CD4-positive, alpha-beta T cell treated with Interleukin-12 subunit alpha and Interleukin-12 subunit beta, for 1 hour (primary cell): ENCODE measurements at places on chromosomes 7 and 10.

- no peak for DNase-seq
Measured at GRCh38 chr7:137287651-137288258, 55.8 kb downstream of the PTN start.

GRCh38 chr10:126235091-126235978 is 152.9 kb downstream of the ADAM12 start:
- DNase-seq, result no peak

DNA sequence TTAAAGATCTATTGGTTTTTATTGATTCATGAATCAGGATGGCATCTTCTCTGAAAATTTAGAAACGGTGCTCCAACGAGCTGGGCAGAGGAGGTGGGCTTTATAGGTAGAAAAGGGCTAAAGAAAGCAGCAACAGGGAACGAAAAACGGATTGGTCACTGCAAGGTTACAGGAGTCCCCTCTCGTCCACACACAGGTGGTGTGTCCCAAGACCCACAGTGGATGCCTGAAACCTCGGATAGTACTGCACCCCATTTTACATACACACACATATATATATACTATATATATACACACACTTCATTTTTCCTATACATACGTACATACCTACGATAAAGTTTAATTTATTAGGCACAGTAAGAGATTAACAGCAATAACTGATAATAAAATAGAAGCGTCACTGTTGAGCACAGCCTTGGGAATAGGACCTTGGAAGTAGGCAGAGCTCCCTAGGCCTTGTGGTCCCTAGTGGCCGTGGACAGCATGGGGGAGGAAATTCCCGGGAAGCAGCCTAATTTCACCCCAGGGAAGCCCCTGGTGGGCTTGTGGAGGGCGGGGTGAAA is 737 bp upstream of the NUB1 start:
- DNase-seq, result no peak

DNA sequence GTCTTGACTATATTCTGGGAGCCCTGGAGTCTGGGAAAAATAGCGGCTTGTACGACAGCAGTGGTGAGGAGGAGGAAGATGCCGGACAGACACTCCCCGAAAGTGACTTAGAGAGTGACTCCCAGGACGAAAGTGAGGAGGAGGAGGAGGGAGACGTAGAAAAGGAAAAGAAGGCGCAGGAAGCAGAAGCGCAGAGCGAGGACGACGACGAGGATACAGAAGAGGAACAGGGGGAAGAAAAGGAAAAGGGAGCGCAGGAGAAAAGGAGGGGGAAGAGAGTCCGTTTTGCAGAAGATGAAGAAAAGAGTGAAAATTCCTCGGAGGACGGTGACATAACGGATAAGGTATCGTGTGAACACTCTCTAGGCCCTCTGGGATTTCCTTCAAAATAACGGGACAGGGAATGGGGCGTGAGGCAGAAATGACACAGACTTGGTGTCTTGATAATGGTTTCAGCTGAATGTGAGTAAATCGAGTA is 908 bp downstream of the NOM1 start:
- DNase-seq, result no peak

DNA sequence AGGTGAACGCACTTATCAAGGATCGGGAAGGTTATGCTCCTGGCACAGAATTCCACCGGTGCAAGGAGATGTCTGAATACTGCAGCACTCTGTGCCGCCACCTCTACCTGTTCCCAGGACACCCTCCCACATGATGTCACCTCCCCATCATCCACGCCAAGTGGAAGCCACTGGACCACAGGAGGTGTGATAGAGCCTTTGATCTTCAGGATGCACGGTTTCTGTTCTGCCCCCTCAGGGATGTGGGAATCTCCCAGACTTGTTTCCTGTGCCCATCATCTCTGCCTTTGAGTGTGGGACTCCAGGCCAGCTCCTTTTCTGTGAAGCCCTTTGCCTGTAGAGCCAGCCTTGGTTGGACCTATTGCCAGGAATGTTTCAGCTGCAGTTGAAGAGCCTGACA is 11.0 kb upstream of the CLCN1 start:
- no peak for DNase-seq

DNA sequence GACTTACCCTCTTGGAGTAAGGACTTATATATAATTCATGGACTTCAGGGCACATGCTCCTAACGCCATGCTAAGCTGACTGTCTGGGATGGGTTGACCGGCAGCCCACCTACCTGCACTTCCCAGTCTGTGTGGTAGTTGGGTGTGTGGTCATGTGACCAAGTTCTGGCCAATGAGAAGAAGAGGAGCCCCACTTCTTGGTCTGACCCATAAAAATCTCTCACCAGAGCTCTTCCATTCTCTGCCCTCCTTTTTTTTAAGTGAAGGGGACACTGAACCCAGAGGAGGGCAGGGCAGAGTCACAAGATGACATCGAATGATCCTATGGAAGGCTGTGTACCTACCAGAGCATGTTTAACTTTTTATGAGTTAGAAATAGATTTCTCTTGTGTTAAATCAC is 370.1 kb downstream of the FRMD4A start:
- DNase-seq, result no peak

GRCh38 chr10:126670895-126671261 is 385 bp upstream of the C10orf90 start:
- no peak for DNase-seq

GRCh38 chr7:129468547-129468946 is 33.8 kb upstream of the SMKR1 start:
- peak; percentile 4 for DNase-seq

GRCh38 chr7:140656548-140657515 is 15.9 kb upstream of the ADCK2 start:
- DNase-seq, result peak; percentile 32

- DNase-seq, result peak; percentile 60
Measured at GRCh38 chr10:60731134-60731885, 47.0 kb upstream of the CDK1 start.

- DNase-seq, result no peak
Measured at GRCh38 chr7:156019308-156019707, 207.0 kb upstream of the SHH start.

DNA sequence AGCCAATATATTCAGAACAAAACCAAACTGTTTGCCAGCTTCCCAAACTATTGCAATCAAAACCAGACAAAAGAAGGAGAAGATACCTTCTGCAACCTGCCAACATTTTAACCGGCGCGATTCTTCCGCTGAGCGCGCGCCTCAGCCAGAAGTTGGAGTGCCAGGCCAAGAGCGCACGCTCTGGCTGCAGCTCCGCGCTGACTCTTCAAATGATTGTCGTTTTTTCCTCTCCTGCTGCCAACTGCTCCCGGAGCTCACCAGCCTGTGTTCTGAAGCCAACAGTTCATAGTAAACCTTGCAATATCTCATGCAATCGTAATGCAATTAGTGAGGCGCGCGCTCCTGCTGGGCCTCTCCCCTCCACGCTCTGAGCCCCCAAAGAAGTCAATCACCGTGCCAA is 259.7 kb upstream of the MGMT start:
- DNase-seq, result no peak

DNA sequence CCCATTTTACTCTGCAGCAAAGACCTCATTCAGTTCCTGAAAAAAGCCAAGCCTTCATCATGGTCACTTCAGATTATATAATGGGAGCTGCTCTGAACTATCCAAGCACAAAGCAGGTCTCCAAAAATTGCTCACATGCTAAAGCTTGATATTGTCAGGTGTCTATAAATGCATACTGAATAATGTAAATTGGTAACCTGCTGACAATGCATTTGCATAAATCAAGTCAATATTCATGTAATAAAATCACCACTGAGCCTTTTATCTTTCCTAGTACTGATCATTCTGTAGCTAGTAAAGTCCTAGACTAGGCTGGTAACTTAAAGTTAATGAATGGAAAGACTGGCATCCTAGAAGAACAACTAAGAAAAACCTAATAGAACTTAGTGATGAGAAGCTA is 188.3 kb downstream of the IMMP2L start:
- no peak for DNase-seq

DNA sequence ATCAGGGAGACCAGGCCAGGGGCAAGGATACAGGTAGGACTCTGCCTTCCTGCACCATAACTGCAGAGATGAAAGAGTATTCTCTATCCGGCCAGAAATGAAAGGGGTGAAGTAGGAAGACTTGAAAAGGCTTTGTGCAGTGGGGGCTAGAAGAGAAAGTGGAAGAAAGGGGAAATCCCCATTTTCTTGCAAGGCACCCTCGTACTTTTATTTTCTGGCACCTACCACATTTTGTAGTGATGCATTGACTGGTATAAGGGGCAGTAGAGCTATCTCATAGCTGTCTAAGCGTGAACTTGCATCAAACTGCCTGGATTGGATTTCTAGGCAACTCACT is 752 bp upstream of the CAMK2G start:
- DNase-seq, result peak; percentile 83

DNA sequence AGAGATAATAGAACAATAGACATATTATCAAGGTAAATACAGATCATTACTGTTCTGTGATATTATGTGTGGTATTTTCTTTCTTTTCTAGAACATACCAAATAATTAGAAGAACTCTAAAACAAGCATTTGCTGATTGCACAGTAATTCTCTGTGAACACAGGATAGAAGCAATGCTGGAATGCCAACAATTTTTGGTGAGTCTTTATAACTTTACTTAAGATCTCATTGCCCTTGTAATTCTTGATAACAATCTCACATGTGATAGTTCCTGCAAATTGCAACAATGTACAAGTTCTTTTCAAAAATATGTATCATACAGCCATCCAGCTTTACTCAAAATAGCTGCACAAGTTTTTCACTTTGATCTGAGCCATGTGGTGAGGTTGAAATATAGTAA is 185.5 kb downstream of the CFTR start:
- DNase-seq, result no peak

DNA sequence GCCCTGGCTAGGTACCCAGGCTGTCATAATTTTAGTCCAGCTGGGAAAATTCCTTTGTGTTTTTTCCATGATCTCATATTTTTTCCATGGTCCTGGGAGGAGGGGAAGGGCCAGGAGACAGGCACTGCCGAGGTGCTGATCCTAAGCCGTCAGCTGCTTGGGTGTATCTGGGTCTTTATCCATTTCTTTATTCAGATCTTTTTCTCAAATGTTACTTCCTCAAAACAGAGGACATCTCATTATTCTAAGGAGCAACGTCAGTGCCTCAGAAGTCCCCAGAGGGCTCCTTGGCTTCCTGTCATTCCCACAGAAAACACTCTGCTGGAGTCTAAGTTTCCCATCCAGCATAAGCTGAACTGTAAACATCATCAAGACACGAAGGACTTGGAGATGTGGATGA is 2.8 kb upstream of the OR6V1 start:
- no peak for DNase-seq

DNA sequence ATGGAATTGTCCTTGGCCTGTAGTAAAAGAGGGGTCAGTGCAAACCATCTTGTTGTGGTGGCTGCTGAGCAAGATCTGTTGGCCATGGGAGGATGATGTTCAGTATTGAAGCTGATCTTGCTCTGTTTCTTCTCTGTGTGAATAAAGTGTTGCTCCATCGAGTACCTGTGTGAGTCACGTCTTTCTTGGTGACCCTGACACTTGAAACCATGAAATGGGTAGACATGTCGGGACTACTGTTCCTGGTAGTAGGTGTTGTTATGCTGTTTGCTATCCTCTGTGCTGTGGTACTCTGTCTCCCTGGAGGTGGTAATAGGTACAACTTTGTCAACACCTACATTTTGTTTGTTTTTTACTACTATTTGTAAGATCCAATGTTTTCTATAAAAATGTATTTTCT is 330.6 kb downstream of the MDFIC start:
- no peak for DNase-seq

GRCh38 chr7:155258226-155258560 is 39.5 kb upstream of the INSIG1 start:
- no peak for DNase-seq

GRCh38 chr7:120985130-120985758 is 3.3 kb upstream of the CPED1 start:
- DNase-seq, result no peak

- DNase-seq, result no peak
Measured at GRCh38 chr10:94423627-94424026, 21.3 kb downstream of the TBC1D12 start.

DNA sequence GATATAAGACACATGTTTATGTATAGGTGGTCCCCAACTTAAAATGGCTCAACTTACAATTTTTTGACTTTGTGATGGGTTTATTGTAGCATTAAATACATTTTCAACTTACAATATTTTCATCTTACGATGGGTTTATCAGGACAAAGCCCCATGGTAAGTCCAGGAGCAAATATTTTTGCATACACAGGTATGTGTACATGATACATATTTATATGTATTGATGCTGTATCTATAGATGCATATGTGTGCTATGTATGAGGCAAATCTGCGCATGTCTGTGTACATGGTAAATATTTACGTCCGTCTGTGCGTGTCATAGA is 664 bp upstream of the UBE3C start:
- DNase-seq, result no peak

GRCh38 chr10:547591-548081 is 141.8 kb downstream of the DIP2C start:
- DNase-seq, result no peak

DNA sequence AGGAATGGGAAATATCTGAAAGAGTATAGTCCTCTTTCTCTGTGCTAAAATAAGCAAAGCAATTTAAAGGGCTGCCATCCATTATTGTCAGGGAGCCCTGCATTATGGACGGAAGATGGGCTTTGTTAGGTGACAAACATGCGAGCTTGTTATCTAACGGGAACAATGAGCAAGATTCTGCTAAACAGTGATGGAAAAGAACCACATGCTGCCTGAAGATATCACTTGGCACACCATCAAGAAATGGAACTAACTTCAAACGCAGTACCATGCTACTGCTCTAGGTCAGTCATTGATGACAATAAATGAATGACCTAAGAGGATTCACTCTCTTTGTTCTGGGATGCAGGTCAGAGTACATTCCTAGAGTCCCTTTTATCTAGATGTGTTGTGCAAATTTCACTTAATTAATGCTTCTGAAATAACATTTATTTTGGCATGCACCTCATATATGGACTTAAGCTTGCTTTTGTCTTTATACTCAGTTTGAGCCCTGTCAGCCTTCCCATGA is 175.7 kb upstream of the PTN start:
- no peak for DNase-seq

DNA sequence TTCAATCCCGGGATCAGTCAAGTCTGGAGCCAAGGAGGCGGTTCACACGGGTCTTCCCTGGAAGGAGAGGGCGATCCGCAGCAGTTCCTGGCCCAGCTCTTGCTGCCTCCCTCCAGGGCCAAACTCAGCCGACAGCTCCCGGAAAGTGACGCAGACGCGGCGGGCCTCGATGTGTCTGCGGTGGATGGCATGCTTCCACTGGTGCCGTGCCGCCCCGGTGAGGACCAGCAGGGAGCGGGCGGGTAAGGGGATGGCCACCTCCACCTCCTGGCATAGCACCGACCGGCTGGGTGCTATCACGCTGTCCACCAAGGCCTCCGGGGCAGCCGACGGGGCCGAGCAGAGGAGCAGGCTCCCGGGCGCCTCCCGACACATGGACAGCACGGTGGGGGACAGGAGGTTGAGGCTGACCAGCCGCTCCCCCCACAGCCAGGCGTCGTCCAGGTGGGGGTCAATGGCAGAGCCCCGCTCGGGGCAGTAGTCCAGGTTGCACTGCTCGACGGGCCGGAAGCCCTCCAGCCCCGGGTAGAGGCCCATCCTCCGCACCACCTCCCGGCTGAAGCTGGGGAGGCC is 7.2 kb downstream of the ALKBH4 start:
- no peak for DNase-seq
